ENCODE measurements at places on chromosomes 1 and 21. TPM values are rescaled to one million over a fixed set of nuclear protein-coding genes. Genes with fewer than 3 reads are reported as not detected.

GRCh38 chr21:15206514-15206913 is 141.7 kb upstream of the NRIP1 start:
- DNase-seq: no peak

DNA sequence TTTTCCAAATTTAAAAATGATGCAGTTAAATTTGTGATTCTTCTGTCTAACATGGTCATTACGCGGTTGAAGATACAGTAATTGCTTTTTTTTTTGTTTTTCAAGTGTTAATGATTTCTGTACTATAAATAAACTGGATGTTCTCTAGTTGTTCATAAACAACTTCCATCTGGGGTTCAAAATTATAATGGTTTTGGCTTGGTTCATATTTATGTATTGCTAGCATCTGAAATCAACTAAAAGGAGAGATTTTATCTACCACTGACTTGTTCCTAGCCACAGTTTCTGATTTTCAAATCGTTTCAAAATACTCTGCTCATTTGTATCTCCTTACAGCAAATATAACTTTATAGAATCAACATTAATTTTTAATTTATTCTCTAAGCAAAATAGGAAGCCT is 35.2 kb upstream of the PLPPR4 start:
- no peak for DNase-seq

Gene DMRTA2
- total RNA-seq: 4.2 TPM

Gene SLC6A17
- 0.53 TPM for total RNA-seq

- no peak for DNase-seq
Measured at GRCh38 chr21:14734191-14734590, 188.1 kb upstream of the SAMSN1 start.

DNA sequence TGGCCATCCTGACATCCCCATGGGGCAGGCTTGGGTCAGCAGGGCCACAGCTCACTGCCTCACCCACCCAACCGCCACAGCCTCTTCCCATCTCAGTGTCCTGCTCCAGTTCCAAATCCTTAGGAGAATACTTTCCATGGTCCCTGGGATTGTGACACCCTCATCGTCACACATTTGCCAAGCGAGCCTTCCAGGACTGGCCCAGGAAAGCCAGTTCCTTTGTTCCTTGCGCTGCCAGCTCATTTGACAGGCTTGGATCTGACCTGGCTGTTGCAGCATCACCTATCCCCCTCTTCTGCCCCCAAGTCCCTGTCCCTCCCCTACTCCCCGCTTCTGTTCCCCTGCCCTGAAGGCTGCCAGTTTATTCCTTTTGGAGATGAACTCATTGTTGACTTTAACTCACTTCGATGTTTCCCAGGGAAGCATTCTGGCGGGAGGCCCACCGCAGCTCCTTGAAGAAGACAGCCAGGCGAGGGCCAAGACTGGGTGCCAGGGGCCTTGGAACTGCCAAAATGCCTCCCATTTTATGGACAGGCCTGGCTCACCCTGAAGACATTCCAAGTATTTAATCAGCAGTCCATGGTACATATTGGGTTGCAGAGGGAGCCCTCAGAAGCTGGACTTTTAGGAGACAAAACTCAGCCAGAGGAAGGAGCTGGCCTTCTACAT is 10.2 kb upstream of the GNL2 start:
- no peak for DNase-seq

GRCh38 chr1:3133686-3134085 is 64.7 kb downstream of the PRDM16 start:
- peak; percentile 7 for DNase-seq

DNA sequence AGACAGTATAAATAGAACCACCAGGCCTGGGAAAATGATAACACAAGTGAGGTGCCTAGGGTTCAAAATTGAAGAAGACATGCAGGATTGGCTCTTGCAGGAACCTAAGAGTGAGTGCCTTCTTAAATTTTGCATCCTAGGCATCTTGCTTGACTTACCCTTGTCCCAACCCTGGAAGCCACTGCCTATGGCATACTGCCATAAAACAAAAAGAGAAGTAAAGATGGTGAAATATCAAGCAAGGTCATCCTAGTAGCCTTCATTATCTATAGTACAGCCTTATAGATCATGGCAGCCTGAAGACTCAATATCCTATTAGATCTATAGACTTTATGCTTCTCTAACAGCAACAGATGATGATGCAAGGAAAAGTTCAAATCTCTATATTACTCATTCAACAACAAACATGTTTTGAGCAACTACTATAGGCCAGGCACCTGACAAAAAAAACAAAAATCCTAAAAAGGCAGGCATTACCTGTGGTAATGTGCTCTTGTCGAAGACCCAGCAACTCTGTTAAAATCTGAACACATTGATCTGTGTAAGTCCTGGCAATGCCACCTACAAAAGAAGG is 6.3 kb downstream of the AP4B1 start:
- DNase-seq: no peak

Gene RSPH1
- total RNA-seq: 0.38 TPM

Gene FAM177B
- total RNA-seq: not detected

- no peak for DNase-seq
Measured at GRCh38 chr1:175185903-175186302, 6.7 kb downstream of the KIAA0040 start.

Gene CFAP107
- not detected for total RNA-seq

DNA sequence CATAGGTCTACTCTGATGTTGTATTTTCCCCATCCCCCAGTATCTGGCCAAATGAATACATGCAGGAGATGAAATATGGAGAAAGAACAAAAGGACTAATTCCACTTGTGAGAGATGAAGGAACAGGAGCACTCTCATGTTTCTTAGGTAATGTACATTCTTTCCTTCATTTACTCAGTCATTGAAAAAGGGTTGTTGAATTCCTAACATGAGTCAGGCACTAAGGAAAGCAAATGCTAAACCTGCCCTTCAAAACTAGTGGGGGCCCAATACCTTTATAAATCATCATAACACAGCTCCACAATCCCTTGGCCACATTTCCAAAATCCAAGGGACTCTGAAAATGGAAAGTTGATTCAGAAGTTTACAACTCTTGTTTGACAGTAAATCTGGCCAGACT is 94.3 kb downstream of the DIRAS3 start:
- peak; percentile 26 for DNase-seq

Gene CHTOP
- 61.2 TPM for total RNA-seq

GRCh38 chr1:226912587-226913176 is 27.4 kb upstream of the COQ8A start:
- DNase-seq: peak; percentile 45

DNA sequence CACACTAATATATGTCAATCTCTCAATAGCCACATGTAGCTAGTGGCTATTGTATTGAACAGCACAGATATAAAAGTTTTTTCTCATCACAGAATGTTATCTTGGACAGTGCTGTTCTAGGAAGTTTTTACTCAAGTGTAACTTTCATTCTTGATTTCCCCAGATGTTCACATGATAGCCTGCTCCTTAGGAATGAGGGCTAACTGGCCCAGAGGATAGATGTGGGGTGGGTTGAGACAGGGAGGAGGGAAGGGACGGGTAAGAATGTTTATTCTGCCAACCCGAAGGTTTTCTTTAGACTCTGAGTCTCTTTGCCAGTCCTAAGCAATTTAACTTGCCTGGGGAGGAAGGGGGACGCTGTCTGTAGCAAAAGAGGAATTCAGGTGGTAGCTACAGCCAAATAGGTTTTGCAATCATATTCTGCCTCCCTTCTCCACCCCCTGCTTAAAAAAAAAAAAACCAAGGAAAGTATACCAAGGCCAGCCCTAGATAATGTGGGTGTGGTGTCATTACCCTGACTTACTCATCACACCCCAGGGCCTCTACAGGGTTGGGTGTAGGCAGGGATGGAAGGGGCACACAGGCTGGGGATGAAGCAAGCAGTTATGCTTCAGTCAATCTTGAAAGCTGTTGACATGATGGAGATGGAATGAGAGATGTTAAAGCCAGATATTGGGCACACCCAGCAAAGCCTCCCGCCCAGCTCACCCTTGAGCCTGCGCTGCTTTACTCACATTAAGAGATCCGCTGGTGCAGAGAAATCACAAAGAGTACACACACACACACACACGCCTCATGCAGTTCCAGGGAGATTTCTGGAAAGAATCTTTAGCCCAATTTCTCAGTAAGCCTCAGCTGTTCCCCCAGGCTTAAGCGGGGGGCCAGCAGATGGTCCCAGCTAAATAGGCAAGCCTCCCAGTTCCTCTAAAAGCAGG is 59.9 kb downstream of the PLXNA2 start:
- DNase-seq: peak; percentile 99

Gene KRTAP21-2
- total RNA-seq: not detected

Gene HCN3
- 0.90 TPM for total RNA-seq

DNA sequence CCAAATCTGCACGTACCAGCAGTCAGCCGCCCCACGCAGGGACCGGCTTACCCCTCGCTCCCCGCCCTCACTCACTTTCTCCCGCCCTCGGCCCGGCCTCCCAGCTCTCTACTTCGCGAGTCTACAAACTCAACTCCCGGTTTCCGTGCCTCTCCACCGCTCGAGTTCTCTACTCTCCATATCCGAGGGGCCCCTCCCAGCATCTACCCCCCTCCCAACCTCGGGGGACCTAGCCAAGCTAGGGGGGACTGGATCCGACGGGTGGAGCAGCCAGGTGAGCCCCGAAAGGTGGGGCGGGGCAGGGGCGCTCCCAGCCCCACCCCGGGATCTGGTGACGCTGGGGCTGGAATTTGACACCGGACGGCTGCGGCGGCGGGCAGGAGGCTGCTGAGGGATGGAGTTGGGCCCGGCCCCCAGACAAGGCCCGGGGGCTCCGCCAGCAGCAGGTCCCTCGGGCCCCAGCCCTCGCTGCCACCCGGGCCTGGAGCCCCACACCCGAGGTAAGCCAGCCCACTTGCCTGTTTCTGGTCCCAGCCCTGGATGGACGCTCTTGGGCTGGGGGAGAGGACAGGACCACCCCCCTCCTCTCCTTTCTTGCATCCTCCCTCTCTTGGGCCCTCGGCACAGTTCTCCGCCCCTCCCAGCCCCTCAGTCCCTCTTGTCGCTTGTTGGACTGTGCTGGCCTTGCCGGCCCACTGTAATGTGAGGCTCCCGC is at the start of gene ARTN:
ARTN (plus strand) TSS at position 416 of the 715 bp plus-strand sequence. CDS start 1,856 bp downstream, outside the sequence.
- peak; percentile 44 for DNase-seq

DNA sequence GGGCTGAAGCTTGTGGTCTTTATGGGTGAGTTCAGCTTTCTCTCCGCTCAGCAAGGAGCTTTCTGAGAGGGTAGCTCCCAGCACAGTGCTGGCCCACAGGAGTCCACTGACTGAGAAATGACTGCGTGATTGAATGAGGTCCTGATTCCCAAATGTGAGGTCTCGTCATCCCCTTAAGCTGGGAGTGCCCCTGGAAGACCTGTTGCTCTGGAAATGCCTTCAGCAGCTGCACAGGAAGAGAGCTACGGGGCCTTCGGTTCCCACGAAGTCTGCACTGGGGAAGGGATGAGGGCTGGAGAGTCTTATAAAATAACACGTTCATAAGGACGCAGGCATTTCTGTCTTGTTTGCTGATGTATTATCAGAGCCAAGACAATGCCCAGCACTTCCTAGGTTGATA is 14.0 kb downstream of the TNNT2 start:
- DNase-seq: no peak

Gene SPATA46
- not detected for total RNA-seq

- DNase-seq: no peak
Measured at GRCh38 chr1:9792156-9793042, 31.4 kb downstream of the CLSTN1 start.

Gene REG4
- not detected for total RNA-seq

Gene CLEC20A
- total RNA-seq: not detected

Gene TM2D1
- total RNA-seq: 45.5 TPM

DNA sequence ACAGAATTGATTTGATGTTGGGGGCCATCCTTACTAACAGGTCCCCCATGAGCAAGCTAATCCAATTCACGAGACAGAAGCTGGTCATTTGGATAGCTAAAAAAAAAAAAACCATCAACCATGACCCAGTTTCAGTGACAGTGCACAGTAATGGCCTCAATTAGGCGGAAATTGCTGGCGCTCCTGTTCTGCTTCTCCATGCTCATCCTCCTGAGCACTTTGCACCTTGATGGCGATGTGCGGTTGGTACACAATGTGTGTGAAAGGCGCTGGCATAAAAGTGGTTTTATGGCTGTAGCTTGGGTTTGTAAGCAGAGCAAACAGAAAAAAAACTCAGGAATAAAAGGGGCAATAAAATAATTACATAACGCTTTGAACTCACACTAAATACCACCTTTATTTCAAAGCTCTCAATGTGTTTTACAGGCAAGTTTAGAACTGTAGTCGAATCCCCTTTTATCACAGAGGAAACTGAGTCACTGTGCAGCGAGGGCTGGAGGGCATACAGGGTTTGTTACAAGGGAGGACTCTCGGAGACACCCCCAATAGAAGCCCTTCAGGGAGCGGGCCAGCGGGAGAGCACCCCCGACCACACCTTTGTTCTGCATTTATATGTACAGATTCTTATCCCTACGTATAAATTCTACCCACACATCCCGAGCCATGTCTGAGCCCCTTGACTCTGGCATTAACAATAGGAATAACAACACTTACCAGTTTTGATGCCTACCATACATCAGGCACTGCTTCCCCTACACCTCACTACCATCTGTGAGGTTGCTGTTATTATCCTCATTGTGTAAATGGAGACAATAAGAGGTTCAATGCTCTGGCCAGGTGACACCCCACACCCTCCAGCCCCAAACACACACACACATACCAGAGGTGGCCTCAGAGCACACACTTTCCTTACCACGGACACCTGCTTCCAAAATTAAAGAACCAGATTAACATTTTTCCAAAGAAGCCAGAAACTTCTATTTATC is 213.5 kb upstream of the IRF2BP2 start:
- DNase-seq: no peak

Gene ASH1L
- 15.0 TPM for total RNA-seq

DNA sequence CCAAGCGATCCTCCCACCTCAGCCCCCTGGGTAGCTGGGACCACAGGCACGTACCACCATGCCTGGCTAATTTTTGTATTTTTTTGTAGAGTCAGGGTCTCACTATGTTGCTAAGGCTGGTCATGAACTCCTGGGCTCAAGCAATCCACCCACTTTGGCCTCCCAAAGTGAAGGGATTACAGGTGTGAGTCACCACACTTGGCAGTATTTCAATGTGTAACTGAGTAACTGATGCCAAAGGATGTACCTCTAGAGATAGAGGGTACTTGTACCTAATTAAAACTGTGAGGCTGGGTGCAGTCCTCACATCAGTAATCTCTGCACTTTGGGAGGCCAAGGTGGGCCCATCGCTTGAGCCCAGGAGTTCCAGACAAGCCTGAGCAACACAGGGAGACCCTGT is 258.7 kb upstream of the DMRTA2 start:
- no peak for DNase-seq

DNA sequence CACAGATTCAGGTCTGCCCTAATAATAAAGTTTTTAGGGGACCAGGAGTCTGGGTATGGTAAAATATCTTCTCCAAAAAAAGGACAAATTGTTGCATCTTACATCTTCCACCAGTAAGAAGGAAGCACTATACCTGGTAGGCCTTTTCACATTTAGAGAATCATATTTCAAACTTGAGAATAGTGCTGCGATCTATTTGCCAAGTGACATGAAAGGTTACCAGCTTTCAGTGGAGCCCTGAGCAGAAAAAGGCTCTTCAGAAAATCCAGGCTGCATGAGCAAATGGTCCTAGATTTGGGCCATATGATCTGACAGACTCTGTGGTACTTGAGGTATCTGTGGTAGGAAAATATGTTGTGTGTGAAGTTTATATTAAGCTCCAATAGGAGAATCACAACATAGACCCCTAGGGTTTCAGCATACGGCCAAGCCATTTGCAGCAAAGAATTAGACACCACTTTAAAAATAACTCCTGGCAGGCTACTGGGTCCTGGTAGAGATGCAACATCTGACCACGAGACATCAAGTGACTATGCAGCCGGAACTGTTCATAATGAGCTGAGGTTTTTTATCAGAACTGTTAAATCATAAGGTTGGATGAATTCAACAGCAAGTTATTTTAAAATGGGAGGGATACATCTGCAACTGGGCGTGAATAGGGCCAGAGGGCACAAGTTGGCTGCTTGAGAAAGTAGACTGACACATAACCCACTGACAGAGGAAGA is 38.6 kb upstream of the CCDC190 start:
- peak; percentile 52 for DNase-seq

- peak; percentile 45 for DNase-seq
Measured at GRCh38 chr1:207362962-207363860, 41.7 kb downstream of the CD55 start.
